Activated CD4-positive, alpha-beta T cell treated with anti-CD3 and anti-CD28 coated beads, Interleukin-2, Interleukin-4, amounts not matched to agents 100 ng/mL and 50 ng/mL, durations not matched to agents 16 hours and 8 hours (primary cell): ENCODE measurements at places on chromosomes 1 and 21.

DNA sequence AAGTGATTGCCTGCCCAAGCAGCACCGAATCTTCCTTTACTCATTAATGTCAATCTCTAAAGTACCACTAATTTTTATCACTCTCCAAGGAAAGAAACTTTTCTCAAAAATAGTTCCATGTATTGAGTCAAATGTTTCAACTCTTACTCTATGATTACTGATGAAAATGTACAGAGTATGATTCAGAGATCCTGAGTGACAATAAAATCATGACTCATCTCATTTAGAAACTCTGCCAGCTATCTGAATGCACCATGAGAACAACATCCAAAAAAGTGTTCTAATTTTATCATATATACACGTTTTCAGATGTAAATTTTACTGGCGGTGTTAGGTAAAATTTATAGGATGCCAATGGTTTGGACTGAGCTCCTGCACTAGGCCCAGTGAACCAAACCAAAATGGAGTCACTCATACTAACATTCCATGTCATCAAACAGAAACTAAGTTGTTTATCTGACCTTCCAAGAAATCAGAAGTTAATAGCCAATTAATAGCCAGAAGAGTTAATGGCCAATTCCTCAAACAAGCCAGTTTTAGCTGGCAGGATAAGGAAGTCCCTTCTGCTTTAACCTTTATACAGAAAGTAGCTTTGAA lies 22.6 kb downstream of the PLPPR5 start:
- DNase-seq = no peak

- no peak for DNase-seq
Measured at GRCh38 chr1:168161459-168161858, 17.3 kb upstream of the TIPRL start.

DNA sequence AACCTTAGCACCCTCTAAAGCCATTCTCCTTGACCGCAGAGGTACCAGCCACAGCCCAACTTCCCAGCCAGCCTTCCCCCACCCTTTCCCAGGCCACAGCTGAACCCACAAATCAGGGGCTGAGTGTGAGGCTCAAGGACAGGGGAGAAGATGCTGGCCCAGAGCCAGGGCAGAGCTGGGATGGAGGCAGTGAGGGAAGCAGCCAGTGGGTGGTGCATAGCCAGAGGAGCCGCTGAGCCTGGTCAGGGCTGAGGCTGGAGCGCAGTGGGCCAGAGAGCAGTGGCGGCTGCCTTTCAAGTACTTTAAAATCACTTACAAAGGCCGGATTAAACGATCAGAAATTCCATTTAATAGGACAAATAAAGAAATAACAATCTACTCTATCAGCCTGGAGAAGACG lies 36.3 kb downstream of the DMAP1 start:
- DNase-seq = no peak

DNA sequence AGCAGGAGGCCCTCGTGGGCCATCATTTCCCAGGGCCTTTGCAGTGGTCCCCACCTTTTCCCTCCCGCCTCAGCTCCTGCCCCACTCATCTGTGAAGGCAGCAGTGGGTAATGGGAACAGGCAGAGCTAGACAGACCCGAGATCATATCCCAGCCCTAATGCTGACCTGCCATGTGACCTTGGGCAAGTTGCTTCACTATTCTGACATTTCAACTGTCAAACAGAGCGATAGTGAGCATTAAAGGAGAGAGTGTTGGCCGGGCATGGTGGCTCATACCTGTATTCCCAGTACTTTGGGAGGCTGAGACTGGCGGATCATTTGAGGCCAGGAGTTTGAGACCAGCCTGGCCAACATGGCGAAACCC lies 51.7 kb downstream of the RPS6KA1 start:
- DNase-seq = no peak

- DNase-seq = no peak
Measured at GRCh38 chr1:37482004-37482785, 7.8 kb downstream of the ZC3H12A start.
